Activated gamma-delta T cell treated with anti-CD3 and anti-CD28 coated beads, Interleukin-2, amount 50 U/mL, for 16 hours (primary cell): ENCODE measurements at places on chromosomes 3 and 15.

- no peak for DNase-seq
Measured at GRCh38 chr15:54131410-54131809, 153.2 kb downstream of the UNC13C start.

- no peak for DNase-seq
Measured at GRCh38 chr3:179088306-179088705, 16.7 kb upstream of the ZMAT3 start.

- no peak for DNase-seq
Measured at GRCh38 chr15:69533522-69533921, 80.9 kb downstream of the RPLP1 start.

- no peak for DNase-seq
Measured at GRCh38 chr3:195462308-195462610, 19.4 kb upstream of the ACAP2 start.

- no peak for DNase-seq
Measured at GRCh38 chr3:60609446-60609845, 641.8 kb downstream of the FHIT start.

DNA sequence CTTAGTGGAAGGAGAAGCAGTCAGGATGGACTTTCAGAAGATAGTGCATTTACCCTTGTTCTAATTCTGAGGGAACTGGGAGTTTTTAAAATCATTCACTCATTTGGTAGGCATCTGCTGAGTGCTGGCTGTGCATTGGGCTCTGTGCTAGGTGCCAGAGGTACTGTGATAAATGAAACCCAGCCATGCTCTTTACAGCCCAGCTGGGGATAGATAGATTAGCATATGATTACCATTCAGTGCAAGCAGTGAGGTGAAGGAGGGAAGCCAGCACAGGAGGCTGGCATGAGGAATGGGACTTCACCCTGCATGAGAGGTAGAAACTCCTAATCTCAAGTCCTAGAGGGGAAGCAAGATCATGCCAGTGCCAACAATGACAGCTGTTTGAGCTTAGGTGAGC, 361.9 kb upstream of the TRIM42 start:
- no peak for DNase-seq

- no peak for DNase-seq
Measured at GRCh38 chr3:24704496-24704895, 209.8 kb upstream of the THRB start.

DNA sequence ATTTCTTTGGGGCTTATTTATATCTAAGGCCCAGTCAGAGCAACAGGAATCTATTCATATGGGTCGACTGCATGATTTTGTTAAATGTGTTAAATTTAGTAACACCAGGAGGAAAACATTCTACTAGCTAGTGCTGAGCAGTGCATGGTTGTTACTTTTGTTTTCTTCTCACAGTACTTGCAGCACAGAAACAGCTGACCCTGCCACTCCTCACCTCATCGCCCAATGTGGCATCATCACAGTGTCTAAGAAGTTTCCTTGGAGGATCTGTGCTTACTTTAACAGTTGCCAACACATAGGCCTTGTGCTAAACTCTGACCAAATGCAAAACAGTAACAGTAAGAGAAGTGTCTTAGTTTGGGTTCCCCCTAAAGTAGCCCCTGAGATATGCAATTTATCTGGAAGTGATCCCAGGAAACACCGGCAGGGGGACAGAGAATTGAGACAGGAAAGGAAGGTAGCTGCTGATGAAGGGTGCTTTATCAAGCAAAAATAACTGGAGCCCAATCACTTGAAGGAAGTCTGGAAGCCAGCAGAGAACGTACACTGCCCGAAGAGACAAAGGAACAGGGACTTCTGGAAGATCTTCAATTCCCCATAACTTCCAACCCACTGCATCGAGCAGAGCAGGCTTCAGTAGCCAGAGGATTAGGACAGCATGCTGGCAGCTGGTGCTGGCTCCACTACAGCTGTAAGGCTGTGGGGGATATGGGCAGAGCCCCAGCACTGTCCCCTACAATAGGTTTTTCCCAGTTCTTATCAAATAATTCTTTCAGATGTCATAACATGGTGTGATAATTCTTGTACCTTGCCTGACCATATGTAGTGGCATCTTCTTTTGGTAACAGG, 36.0 kb upstream of the ULK4 start:
- no peak for DNase-seq

- no peak for DNase-seq
Measured at GRCh38 chr3:15476378-15476777, 45.1 kb downstream of the COLQ start.

- DNase-seq = no peak
Measured at GRCh38 chr3:189212681-189213080, 40.9 kb downstream of the TPRG1 start.

- DNase-seq = no peak
Measured at GRCh38 chr3:183924956-183925355, 40.3 kb upstream of the PARL start.

DNA sequence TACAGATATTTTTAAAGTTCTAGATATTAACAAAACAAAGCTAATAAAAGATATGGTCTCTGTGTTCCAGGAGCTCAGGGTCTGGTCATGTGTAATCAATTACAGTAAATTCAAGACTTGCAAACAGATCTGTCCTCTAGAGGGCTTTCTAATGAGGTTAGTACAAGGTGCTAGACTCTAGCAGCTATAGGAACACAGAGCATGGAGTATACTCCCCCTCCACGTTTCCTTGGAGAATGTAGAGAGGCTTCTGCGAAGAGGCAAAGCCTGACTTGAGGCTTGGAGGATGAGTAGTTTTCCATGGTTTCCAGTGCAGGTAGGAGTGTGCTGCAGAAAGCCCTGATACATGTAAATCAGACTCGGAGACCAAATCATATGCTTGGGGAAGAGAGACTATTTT, 32.7 kb upstream of the DLG1 start:
- no peak for DNase-seq

DNA sequence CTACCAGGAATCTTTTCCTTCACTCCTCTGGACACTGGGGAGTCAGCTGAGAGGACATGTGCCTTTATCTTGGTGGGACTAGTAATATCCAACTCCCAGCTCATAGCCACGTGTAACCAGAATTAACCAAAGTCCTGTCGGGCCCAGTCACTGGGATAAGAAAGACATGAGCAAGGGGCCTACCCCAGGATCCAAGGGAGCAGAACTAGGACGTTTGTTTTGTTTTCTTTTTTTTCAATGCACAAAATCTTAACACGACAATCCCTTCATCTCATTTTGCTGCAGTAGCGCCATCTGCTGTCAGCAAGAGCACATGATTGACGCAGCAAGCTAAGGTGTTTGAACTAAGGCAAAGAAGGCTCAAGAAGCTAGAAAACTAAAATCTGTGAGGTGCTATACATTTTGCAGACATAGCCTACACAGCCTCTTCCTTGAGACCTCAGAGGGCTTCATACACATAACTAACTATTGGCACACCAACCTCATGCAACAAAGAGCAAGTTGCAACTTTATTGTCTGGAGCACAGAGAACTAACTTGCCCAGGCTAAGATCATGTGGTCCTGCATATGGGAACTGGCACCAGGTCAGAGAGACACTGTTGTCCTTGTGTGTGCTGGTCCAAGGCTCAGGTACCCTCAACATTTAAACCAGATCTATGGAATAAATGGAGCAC, 43.6 kb downstream of the RLBP1 start:
- DNase-seq = peak; percentile 33

DNA sequence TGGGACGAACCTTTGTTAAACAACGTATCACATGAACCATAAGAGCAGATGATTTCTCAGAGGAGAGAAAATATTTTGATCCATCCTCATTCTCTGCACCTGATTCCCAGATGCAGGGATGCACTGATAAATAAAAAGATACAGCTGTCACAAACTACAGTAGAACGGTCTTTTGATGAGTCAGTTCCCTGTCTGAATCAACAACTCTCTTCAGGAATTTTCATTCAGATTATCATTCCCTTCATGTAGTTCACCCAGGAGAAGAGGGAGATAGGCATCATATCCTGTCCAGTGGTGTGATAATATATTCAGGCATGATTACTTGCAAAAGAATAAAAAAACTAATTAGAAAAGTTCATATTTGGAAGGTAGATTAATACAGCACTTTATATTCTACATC, 521.5 kb downstream of the PYDC2 start:
- no peak for DNase-seq

- no peak for DNase-seq
Measured at GRCh38 chr3:186691676-186692075, 25.5 kb upstream of the KNG1 start.

GRCh38 chr3:156693166-156693565, 18.8 kb downstream of the TIPARP start:
- no peak for DNase-seq

- DNase-seq = no peak
Measured at GRCh38 chr15:25690673-25691543, 172.2 kb downstream of the ATP10A start.

DNA sequence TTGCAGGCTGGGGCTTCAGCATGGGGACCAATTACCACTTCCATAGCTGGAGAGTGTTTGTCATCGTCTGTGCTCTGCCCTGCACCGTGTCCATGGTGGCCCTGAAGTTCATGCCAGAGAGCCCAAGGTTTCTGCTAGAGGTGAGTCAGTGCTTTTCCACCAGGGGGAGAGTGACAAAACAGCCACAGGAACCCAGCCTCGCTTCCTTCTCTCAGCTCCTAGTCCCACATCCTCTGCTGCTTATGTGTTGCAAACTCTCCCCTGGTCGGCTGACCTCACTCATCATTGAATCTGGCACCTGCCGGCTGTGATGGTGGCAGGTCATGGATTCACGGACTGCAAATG, 158.3 kb downstream of the SV2B start:
- no peak for DNase-seq

- no peak for DNase-seq
Measured at GRCh38 chr3:74693696-74694393, 79.4 kb upstream of the CNTN3 start.

- no peak for DNase-seq
Measured at GRCh38 chr15:93644595-93644994, 555.6 kb upstream of the RGMA start.

GRCh38 chr3:147943265-147943945, 534.2 kb downstream of the ZIC1 start:
- no peak for DNase-seq

- DNase-seq = no peak
Measured at GRCh38 chr15:65738649-65739048, 53.4 kb downstream of the DENND4A start.

- DNase-seq = no peak
Measured at GRCh38 chr3:104909721-104910120, 457.0 kb upstream of the ALCAM start.
